ENCODE measurements at places on chromosomes 5 and 9.

- no peak for DNase-seq
Measured at GRCh38 chr9:125747053-125747764, at the start of gene PBX3. Gene PBX3 (plus strand): TSS chr9:125747373.

- no peak for DNase-seq
Measured at GRCh38 chr5:147779694-147780093, 2.8 kb downstream of the JAKMIP2 start.

DNA sequence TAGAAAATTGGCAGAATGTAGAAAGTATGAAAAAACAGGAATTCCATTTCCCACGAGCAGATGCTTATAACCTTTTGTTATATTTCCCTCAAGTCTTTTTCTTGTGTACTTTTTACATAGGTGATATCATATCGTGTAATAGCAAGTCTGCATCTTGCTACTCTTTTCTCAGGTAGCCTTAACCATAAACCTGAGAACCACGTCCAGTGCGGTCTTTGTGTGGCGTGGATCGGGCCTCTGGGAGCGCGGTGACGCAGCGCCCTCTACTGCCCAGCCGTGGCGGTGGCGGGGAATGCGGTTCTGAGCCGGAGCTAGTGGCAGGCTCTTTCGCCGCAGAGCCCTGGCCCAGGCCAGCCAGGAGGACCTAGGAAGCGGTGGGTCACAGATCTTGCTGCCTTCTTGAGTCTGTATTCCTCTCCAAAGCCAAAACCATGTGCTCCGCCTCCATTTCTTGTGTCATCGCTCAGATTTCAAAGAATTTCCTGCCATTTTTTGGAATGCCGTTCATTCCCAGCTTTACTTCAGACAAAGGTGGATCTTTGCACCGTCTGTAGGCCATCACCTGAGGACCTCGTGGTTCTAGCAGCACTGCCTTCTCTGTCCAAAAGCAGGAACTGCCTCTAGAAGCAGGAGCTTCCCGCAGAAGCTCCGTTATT lies 71.9 kb downstream of the MVB12B start:
- DNase-seq, result peak; percentile 53

DNA sequence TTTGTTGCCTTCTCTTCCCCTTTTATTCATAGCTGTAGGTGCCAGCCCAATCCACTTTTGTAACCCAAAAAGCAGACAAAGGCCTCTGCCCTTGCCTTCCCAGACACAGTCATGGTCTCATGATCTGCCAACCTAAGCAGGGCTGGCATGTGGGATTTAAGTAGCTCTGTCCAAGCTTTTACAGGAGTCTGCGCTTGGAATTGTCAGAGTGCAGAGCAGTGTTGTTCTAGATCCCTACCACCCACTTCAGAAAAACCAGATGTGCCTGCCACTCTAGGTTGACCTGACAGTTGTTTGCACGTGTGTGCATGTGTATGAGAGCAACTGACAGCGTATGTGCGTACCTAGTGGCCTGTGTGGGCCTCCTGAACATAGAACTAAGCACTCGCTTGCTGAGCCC lies 87.8 kb upstream of the SPRY4 start:
- DNase-seq, result no peak

GRCh38 chr9:128372188-128372641 lies 1.0 kb downstream of the URM1 start:
- no peak for DNase-seq

DNA sequence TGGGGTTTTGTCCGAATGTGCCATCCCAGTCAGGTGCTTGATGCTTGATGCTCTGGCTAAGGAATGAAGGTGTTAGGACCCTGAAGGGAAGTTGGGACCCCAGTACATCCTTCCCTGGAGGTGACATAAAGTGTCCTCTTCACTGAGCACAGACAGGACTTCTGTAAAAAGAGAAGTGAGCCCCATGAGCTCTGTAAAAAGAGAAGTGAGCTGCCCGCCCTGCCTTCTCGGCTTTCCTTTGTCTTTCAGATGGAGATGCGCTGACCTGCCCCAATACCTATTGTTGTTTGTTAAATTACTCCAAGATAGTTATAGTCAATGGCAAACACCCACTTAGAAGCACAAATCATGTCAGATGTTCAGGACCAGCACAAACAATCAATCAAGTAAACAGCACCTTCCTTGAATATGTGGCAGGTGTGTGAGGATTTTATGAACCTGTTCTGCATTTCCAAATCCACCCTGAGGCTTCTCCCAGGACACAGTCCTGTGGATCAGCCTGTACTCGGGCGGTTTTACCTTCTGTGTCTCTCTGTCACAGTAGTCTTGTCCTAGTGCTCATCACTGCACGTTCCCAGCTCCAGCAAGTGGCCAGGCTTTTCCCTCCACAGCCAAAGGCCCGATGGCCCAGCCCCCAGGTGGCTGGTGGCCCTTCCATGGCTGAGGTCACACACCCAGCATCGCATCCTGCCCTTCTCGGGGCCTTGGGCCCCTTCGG lies 191.4 kb downstream of the MTRR start:
- DNase-seq, result no peak
